ENCODE measurements at places on chromosomes 13 and 19.

GRCh38 chr13:97330448-97330847 lies 103.5 kb upstream of the RAP2A start:
- DNase-seq = no peak

DNA sequence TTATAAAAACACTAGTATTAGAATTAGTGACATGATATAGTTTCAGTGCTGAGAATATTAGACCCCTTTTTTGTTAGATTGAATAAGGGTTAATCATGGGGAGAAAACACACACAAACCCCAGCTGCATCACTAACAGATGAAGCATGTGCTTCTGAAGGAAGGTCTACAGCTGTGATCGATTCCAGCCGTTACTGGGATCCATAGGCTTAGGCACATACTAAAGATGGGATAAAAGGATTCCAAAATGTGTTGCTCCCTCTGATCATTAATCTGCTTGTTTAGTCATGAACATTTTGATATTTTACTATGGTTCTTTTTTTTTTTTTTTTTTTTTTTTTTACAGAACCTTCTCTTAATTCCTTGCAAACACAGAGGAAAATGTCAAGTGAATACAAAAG lies 1591.3 kb downstream of the EFNB2 start:
- DNase-seq = no peak

DNA sequence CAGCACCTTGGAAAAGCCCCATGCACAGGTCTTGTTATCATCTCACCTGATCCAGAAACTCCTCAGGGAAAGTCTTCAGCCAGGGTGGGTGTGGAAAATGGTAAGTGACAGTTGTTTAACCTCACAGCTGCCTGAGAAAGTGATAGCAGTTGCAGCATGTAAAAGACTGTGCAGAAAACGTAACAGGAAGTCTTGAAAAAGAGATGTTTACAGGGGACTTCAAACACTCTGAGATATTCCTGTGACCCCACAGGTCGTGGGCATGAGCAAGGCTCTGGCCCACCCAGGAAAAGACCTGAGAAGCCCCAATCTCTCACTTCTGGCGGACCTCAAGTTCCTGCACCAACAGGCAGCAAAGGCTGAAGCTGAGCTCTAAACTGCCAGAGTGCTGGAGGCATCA lies 826.9 kb downstream of the UQCRFS1 start:
- DNase-seq = no peak

DNA sequence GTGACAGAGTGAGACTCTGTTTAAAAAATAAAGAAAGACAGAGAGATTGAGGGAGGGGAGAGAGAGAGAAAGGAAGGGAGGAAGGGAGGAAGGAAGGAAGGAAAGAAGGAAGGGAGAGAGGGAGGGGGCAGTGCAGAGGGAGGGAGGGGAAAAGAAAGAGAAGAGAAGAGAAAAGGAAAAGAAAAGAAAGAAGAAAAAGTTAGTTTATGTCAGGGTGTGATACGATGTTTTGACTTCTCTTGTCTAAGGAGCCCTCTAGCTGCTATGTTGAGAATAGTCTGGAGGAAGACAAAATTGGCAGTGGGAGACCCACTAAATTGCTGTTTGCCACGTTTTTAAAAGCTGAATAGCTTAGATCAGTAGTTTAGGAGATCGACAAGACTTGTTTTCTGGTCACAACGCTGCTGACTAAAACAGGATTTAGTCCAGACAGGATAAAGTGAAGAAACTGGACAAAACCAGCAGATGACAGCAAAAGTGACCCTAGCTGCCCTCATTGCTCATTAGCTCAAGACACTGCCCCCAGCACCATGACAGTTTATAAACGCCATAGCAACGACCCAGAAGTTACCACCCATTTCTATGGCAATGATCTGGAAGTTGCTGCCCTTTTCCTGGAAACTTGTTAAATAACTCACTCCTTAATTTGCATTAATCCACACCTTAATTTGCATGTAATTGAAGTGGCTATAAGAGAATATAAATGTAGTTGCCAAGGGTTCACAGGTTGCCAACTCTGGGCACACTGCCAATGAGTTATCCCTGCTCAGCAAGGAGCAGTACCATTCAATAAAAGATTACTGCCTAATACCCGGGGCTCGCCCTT lies 11.1 kb downstream of the TEX101 start:
- peak; percentile 73 for DNase-seq

GRCh38 chr19:14472202-14472938 lies 2.8 kb downstream of the PTGER1 start:
- DNase-seq = peak; percentile 76

GRCh38 chr13:85799097-85799582 lies at the start of gene SLITRK6:
SLITRK6 (minus strand) TSS chr13:85799419; CDS start chr13:85796508, 2,911 bp downstream.
- peak; percentile 72 for DNase-seq

Data from COR-L47 (cell line).